ENCODE measurements at places on chromosomes 6 and 20.

GRCh38 chr6:145247692-145248419 is 487.5 kb downstream of the EPM2A start:
- no peak for DNase-seq

DNA sequence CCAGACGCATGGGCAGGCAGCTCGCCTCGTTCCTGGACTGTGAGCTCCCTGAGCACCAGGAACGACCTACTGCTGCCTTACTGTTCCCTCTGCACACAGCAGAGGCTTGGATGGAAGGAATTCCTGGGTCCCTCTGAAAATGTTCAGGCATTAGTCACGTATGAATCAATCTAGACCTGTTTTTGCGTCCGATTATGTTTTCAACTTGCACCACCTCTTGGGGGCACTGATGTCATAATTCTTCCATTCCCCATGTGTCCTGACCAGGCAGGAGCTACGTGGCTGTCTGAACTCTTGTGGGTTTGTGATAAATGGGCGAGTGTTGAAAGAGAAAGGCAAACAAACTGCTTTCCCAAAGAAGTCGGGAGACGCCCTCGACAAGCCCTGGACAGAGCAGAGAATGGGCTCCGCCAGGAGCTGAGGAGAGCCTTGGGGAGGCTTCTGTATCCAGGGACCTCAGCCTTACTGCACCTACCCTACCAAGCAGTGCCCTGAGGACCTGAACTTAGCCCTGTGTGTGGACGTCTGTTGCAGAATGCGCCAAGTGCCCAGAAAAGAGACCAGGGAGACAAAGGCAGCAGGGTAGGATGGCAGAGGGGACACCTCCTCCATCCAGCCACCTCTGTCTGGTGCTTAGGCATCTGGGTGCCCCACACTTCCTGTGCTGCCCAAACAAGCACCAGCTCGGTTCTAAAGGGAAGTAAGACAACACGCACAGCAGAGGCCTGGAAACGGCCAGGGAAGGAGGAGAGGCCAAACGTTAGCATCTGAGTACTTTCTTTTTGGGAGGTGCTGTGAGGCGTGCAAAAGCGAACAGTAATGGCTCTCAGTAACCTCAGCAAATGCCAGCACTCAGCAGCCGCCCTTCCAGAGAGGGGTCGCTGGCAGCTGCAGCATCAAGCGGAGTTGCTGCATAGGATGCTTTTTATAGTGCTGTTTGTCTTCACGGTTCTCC is 124.2 kb downstream of the LY86 start:
- no peak for DNase-seq

DNA sequence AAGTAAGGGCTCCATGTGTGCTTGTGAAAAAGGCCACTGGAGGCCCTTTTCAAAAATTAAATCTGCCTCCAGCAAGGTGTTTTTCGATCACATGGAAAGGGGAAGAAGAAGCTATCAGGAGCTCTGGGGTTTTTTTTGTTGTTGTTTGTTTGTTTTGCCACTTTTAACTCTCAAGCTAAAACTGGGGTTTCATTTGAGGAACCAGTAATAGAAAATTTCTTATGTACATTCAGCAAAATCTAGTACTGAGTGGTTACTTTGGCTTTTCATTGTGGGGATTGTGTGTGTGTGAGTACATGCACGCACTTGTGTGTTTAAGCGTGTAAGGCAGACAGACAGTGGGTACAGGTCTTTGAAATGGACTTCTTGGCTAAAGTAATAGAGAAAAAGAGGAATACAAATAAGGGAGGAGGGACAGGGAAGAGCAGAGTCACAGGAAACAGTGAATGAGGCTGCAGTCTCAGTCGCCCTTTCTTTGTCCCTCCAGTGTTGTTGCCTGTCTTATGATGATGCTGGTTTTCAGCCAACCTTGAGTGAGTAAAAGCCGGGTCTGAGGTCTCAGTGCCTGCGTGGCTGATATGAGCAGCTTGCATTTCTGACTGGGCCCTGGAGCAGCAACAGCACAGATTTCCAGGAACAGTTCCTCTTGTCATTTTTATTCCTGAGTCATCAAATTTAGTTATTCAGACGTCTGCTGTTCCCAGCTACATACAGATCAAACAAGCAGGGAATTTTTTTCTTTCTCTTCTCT is 26.2 kb downstream of the SLC16A10 start:
- DNase-seq = peak; percentile 20

DNA sequence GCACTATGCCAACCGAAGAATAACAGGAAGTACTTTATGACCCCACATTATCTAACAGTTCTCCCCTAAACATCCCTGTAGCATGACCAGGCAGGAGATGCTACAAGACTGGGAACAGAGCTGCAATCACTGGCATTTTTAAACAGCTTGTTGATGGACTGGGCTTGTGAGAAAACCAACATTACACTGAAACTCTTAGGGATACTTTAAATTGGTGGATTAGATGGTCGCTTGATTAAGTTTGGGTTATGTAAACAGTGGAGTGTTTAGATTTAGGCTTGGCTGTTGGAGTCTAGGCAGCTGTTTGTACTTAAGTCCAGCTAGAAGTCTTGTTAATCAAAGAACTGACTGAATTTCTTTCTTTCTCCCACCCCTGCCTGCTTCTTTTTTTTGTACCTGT is 234.1 kb upstream of the BMP2 start:
- DNase-seq = no peak

DNA sequence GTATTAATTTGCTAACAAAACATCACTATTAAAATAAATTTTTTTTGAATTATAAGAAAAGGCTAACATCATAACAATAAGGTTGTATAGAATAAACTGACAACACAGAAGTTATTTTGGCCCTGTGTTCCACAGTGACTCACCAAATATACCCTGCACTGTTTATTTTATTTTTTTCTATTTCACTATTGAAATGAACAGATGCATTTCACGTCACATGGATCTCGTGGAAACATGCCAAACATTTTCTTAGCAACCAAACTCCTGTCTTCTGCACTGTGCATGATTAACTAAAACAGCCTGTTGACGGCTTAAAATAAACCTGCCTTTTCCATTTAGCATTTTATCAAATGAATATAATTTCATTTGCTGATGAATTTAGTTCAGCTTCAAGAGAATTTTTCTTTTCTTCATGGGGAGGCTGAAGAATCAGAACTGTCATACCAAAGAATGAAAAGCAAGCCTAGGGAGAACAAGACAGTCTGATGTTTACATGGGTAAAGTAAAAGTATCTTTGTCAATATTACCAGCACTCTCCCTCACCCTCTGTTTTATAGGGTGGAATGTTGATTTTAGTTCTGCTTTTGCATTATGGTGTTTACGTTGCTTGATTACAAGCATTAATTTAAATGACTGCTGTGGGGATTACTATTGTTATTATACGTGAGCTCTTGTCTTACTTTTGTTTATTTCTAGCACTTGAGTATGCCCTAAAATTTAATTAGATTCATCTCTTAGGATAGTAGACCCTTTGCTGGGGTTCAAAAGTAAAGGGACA is 115.3 kb downstream of the LCA5 start:
- DNase-seq = peak; percentile 74
